Adrenal gland (tissue), 19 donors: ENCODE measurements at places on chromosomes 13 and 19.

GRCh38 chr13:84917252-84917878, 881.9 kb downstream of the SLITRK6 start:
- no peak for DNase-seq

DNA sequence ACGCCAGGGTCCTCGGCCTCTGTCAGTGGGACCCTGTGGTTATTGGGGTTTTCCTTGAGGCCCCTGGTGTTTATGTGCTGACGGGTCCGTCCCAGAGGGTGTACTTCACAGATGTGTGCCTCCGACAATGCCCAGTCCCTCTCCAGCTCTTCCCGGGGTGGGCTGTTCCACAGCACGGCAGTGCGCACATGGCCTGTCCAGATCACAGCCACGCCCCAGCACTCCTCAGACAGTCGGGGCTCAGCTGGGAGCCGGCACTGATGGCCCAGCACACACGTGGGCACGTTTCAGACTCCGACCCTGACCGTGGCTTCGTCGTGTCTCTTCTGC, 16.9 kb upstream of the F7 start:
- no peak for DNase-seq

DNA sequence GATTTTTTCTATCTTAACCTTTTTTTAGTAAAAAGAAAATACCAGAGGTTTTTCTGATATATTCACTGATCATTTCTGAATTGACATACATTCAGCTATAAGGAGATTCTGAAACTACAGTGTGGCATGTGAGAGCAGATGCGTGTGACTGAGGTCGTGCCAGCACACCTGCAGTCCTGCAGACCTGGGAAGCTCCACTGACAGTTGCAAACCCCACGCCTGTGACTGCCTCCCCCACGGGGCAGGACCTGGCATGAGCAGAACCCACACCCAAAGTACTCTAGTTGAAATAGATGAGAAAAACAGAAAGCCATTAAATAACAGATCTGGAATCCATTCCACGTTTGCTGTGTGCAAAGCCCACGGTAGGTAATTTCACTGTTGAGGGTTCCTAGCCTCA, 80.7 kb downstream of the TEX29 start:
- DNase-seq: no peak

GRCh38 chr13:99415014-99415650, 86.1 kb upstream of the TM9SF2 start:
- no peak for DNase-seq

GRCh38 chr19:51257471-51257870, 6.6 kb downstream of the SIGLECL1 start:
- DNase-seq: no peak

- DNase-seq: no peak
These were observed 117.6 kb downstream of the MIPEP start for GRCh38 chr13:23771552-23771951.

GRCh38 chr13:24274452-24275021, 34.8 kb upstream of the C1QTNF9 start:
- no peak for DNase-seq

- no peak for DNase-seq
These were observed 82.5 kb upstream of the TM9SF2 start for GRCh38 chr13:99418843-99419140.

DNA sequence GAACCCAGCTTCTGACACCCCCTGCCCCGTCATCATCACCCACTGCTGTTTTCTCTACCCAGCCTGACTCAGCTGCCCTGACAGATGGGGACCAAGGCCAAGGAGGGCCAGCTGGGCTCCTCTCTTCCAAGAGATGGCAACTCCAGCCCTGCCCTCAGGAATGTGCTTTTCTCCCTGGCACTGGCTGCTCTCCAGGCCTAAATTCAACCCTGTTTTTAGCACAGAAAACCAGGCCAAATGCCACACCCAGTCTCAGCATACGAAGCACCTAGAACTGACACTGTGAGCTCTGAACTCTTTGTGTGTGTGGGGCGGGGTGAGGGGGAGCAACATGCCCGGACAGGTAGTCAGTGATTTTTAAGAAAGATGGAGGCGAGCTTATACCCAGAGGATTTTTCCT, 23.4 kb upstream of the IGFL1 start:
- peak; percentile 80 for DNase-seq

DNA sequence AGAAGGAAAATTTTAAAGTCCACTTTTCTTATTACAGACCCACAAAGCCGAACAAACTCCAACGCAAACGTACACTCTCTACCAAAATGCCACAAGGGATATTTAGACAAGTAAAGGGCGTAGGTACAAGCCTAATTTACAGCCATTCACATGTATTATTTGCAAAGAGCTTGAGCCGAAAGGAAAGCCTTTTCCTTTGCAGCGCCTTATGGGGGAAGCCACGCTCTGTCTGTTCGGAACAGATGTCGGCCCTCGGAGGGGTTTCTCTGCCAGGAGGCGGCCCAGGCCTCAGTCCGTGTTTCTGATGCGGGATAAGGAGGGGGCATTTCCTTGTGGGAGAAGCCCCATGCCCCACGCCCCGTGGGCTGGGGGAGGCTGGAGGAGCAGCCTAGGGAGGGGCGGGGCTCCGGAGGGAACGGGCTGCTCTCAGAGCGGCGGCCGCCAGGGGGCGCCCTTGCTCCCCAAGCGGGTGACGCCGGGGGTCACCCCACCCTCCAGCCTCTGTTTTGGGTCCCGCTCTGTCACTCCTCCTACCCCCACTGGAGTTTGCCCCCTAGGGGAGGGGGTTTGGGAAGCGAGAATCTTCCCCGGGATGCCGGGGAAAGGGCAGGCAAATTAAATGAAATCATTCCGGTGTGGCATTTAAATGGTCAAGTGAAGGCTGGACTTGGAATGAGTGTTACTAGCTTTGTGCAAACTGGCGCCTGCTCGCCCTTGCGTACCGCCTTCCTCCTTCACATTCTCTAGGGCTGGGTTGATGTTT, 2.9 kb downstream of the HTR2A start:
- DNase-seq: peak; percentile 59

GRCh38 chr19:15971224-15971780, 22.5 kb downstream of the OR10H4 start:
- DNase-seq: no peak

DNA sequence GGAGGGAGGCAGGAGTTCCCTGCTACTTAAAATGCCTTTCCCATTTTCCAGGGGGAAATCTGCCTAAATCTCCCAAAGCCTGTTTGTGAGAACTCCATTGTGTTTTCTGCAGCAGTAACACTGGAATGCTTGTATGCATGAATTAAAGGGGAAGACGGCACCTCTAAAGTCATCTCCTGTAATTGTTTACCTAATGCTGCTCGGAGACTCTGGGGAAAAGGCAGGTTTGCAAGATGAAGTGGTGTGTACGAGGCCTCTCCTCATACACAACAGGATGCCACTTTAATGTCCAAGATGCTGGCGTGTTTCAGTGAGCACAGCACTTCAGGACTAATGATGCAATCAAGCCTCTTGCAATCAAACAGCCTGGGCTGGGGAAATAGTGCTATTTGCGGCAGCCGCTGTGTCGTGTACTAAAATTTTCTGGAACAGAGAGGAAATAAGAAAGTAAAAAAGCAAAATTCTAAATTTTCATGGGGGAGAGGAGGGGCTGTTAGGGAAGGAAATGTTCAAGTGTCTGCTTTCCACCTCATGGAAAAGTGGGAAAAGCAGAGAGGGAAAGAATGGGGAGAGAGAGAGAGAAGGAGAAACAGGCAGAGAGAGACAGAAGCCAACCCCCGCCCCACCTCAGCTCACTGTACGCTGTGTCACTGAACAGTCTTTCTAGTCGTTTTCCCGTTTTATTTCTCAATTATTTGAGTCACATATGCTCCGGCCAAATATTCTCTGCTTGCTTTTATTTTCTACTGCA, 32.9 kb downstream of the TSHZ3 start:
- peak; percentile 65 for DNase-seq

GRCh38 chr13:24672141-24673132, 7.8 kb upstream of the ATP12A start:
- no peak for DNase-seq

DNA sequence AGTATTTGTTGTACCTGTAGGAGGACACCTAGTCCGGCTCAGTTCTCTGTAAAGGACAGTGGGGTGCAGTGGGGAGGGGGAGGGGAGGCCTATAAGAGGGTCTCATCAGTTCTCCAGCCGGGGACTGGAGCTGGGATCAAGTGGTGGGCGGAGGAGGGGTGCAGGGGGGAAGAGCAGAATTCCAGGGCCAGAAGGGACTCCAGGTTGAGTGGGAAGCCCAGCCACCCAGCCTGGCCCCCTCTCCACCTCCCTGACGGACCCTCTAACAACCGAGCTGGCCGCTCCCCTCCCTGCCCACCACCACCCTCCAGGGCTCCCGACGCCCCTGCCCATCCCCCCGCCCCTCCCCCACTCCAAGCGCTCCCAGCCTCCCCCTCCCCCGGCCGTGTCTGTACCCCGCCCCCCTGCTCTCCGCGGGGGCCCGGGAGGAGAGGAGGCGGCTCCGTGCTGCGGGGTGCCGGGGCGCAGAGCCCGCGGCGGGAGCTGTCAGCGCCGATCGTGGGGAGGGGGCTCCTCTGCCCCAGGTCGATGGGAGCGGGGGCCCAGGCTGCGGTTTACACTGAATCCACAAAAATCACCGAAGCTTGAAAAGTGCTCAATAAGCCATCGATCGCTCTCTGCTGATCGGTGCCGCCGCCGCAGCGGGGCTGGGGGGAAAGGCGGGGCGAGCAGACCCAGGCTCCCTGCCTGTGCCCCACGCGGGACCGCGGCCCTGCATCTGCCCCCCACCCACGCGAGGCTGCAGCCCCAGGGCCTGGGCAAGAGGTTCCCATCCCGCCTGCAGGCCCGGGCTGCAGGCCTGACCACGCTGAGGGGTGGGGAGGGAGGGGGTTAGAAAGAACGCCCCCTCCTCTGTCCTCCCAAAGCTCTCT, 34.6 kb upstream of the ONECUT3 start:
- DNase-seq: no peak

GRCh38 chr13:75404726-75405125, 77.2 kb downstream of the TBC1D4 start:
- DNase-seq: no peak

- DNase-seq: no peak
These were observed 219.1 kb downstream of the LMO7 start for GRCh38 chr13:75855216-75855615.

- no peak for DNase-seq
These were observed 16.1 kb upstream of the ABCC4 start for GRCh38 chr13:95317039-95317989.

DNA sequence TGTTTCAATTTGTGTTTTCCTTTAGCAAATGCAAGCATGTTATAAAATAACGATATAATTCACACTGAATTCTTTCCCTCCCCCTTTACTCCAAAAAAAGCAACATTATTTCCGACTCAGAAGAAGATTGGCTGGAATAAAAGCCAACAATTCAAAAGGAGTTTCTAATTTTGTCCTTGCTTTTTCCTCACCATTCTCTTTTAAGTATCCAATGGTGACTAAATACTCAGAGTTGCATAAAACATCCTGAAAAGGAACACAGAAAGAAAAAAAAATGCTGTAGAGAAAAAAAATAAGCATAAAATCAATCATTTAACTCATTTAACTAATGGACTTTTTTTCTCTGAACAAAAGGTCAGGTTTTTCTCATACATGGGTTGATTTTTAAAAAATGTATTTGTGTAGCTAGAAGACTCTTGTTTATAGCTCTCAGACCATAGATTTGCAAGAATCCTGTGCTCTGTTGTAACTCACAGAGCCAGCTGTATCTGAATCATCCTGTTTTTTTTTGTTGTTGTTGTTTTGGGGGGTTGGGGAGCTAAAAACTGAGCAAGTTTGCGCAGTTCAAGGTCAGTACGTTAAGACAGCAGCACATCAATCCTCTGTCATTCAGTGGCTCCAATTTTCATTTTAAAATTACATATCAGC, 108.1 kb downstream of the PCDH17 start:
- DNase-seq: no peak

DNA sequence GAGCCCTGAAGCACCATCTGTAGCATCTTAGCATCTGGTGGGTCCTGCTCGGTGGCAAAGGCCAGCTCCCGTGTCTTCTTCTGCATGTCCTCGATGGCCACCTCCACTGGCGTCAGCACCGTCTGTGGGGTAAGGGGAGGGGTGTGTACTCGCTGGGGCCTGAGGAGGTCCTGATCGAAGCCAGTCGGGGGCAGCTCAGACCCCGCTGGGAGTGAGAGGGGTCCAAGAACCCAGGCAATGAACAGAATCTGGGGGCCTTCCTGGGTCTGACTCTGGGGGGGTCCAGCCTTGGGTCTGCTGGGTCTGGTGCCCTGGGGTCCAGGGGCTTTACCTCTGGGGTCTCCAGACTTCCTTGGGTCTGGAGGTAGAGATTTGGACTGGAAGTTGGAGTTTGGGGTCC, 3.6 kb upstream of the KANK2 start:
- no peak for DNase-seq

DNA sequence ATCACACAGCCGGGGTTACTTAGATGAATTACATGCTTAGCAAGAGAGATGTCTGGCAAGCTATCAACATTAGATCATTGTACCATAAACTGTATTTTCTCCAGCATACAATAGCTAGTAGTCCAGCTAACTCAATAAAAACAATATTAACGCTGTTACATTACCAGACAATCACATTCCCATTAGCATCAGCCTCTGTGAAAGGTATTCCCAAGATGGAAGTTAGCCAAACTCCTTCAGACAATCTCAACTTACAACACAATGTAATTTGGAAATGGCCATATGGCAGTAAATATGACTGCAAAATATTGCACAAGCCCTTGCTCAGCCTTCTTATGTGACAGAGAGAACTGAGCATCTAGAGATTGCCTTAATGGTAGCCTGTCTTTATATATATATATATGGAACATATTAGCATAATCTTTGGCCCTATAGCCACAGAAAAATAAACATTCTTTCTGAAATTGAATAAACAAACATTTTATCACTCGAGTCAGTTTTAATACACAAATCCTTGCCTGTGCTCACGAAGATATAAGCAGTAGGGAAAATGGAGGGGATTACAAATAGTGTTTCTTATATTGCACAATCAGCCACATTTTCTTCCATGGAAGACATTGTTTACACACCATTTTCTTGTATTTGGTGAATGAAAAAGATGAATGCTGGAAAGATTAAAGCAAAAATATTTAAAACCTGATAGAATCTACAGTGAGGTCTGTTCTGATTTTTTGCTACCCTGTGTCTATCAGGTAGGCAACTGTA, 1060.5 kb downstream of the DIAPH3 start:
- no peak for DNase-seq

DNA sequence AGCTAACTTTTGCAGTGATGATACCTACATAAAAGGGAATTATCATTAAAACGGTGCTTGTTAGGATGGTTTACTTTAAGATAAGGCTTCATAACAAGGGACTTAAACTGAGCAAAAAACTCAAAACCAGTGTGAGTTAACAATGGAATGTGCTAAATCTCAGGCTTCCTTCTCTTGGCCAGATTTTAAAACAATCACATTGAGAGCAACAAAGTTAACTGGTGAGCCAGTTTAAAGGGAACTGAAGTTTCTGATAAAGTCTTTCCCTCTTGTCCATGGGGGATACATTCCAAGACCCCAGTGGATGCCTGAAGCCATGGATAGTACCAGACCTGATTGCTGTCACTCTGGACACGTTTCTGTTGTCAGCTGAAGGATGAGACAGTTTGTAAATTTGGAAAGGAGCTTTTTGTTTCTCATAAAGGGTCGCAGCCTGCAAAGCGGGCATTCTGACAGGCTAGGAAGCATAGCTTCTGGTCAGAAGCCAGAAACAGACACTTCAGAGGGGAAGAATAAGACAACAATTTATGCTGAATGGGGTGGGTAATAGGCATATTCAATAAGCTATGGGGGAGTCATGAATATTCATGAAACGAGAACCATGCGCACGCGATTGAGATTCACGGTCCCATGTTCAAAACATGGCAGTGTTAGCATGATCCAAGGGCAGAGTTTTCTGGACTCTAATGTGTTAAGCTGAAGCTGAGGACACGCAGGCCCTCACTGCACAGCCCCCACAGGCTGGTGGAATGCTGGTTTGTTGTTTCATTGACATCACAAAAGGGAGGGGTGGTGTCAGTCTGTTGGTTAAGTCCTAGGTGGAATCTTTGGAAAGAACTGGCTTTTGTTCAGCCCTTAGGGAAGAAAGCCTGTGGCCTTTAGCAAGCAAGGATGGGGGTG, 150.6 kb upstream of the RNF113B start:
- DNase-seq: no peak
